Renal cortex interstitium (tissue), 15 donors: ENCODE measurements at places on chromosomes 7 and 10.

DNA sequence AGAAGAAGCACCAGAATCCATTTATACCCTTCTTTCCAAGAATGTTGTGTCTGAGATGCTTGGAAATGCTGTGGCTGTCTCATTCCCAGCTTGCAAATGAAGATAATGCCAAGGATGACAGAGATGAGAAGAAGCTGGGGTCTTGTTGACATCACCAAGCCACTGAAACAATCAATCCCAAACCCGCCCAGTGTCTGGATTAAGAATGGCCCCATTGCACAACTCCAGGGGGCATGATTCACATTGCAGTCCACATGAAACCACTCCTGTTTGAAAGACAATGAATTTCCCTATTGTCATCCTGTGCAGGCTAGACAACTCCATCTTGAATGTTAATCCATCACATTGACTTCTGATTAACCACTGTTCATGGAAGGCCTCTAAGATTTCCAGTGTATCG is 28.6 kb downstream of the SORBS1 start:
- no peak for DNase-seq

DNA sequence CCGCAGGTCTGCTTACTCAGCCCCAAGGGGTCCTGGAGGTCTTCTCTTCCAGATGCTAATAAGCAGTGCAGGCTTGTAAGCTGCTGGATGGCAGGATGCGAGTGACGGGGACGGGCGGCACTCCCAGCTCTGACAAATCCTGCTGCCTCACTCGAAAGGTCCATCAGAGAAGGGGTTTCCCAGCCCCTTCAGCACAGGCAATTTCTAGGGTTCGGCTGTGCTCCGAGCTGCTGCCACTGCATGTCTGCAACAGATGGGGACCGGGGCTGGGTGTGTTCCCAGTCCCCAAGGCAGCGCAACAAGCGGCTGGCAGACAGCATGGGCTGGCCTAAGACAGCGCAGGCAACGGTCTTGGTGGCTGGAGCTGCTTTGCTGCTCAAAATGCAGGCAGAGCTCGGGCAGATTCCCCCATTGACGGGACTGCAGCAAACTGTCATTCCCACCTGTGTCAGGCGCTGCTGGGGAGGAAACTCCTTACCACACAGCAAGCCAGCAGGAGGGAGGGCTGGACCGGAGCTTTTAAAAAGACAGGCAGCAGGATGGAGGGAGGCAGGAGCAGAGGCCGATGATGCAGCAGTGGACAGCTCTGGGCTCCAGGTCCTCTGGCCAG is 62.4 kb downstream of the PRKAG2 start:
- DNase-seq: no peak

DNA sequence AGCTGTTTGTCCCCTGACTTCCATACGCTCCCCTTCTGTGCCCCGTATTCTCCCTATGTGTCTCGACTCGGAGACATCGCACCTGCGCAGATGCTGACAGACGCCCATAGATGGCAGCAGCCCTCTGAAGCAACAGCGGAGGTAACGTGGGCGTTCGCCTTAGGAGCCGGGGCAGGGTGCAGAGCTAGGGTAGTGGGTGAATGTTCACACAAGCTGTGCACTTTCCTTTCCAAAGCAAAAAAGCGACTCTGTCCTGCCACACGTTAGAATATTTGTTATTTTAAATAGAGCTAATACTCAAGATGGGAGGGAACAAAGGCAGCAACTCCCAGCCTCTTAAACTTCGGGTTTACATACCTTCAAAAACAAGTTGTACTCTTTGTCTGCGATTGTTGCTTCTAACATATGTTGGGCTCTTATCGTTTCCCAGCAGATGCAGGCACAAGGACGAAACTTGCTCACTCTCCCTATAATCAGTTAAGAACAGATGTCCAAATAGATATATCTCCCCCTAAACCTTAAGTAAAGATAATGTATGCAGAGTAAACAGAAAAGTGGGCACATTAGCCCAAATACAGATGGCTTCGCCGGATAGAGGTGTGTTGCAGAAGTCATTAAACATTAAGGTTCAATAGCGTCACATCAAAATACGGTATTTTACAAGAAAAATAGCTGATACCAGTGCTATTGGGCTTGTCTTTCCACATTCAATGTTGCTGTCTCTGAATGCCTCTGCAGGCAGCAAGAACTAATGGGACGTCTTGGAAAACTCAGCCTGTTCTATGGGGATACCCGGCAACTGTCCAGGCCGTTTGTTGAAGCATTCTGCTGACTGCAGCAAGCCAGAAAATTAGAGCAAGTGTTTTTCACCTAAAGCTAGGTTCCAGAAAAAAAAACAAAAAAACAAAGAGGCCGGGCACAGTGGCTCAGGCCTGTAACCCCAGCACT is 340.3 kb upstream of the PRKCQ start:
- peak; percentile 37 for DNase-seq

GRCh38 chr10:61140765-61141392 is 196.9 kb upstream of the RHOBTB1 start:
- DNase-seq: peak; percentile 64

DNA sequence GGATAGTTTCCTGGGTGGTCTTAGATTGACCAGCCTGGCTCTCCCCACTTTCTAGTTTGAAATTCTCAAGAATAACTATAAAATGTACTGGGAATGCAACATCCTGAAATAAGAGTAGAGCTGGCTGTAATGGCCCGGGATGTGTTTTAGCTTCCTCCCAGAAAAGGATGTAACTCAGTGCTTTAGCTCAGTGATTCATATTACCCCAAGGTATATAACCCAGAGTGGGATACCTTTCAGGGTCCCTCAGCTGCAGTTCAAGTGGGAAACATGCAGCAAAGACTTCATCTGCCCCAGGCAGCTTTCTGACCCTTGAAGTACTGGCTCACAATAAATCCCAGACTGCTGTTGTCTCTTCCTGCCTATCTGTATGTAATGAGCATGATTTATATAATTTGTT is 666.7 kb upstream of the KCND2 start:
- DNase-seq: no peak

DNA sequence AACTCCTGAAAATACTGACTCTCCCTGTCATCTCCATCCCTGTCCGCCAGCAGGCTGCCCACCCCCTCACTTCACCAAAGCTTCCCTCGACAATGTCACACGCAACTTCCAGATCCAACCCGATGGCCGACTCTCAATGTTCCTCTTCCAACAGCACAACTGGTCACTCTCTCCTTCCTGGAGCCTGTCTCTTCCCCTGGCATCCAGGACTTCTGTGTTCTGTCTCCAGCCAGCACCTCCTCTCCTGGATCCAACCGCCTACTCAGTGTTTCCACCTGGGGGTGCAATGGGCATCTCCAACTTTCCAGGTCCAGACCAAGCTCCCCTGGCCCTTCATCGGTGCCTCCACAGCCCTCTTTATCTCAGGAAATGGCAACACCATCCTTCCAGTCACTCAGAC is 8.6 kb downstream of the CPA5 start:
- DNase-seq: no peak

- no peak for DNase-seq
These were observed 170.5 kb downstream of the RAB11FIP2 start for GRCh38 chr10:117876210-117876609.

DNA sequence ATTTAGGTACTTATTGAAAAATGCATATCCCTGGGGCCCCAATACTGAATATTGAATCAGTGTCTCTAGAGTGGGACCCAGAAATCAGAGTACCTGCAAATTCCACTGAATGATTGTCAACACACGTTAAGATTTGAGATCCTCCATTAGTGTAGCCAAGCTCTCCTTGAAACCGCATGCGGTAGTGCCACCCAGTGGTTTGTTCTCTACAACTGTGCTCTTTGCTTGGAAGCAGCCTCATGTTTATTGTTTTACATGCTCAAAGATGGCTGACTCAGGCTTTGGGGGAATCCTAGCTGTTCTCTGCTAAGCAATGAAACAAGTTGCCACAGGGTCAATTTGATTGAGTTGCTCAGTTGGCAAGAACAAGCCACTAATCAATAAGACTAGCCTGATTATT is 340.2 kb upstream of the CELF2 start:
- peak; percentile 70 for DNase-seq

GRCh38 chr7:68998136-68998535 is 600.1 kb upstream of the AUTS2 start:
- no peak for DNase-seq

DNA sequence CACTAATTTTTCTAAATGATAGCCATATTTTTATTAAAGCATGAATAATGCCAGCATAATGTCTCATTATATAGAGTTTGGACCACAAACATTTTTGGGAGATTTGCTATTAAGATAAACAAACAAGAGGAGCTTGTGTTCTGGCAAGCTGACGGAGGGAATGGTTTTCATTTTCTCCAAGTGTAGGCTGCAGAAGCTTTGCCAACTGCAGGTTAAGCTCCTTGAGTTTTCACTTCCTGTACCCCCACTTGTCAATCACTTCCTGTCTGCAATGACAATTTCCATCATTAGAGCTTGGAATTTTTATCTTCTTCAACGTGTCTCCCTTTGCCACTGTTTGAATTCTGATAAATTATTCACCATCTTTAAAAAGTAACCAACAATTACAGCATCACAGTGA is 13.4 kb downstream of the EBF3 start:
- DNase-seq: no peak

- DNase-seq: no peak
These were observed 3.7 kb downstream of the PURB start for GRCh38 chr7:44881610-44882009.

- no peak for DNase-seq
These were observed 287.8 kb upstream of the IGFBP3 start for GRCh38 chr7:46208635-46209525.
